Choroid plexus epithelial cell (primary cell): ENCODE measurements at places on chromosomes 7 and 10.

DNA sequence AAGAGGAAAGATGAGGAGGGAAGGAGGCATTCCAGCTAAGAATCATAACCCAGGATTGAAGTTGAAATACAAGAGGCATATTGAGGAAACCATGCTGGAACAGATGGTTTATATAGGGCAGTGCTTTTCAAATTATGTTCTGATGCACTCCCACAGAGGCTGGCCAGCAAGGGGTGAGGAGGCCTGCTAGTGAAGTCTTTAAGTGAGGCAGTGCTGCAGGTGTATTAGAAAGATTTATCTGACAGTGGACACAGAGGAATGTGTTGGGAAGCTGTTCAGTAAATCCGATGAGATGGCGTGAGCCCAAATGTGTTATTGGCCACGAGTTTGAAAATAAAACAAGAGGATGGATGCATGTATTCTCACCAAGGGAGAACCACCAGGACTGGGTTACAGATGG is 28.6 kb downstream of the REEP3 start:
- no peak for DNase-seq

- no peak for DNase-seq
These were observed 43.4 kb downstream of the CDK1 start for GRCh38 chr10:60821656-60822055.

GRCh38 chr10:71323407-71323806 is 4.3 kb downstream of the SLC29A3 start:
- DNase-seq: peak; percentile 55

GRCh38 chr10:96902731-96903358 is 70.7 kb downstream of the LCOR start:
- no peak for DNase-seq

GRCh38 chr7:80060218-80060806 is 74.3 kb upstream of the GNAI1 start:
- peak; percentile 89 for DNase-seq

DNA sequence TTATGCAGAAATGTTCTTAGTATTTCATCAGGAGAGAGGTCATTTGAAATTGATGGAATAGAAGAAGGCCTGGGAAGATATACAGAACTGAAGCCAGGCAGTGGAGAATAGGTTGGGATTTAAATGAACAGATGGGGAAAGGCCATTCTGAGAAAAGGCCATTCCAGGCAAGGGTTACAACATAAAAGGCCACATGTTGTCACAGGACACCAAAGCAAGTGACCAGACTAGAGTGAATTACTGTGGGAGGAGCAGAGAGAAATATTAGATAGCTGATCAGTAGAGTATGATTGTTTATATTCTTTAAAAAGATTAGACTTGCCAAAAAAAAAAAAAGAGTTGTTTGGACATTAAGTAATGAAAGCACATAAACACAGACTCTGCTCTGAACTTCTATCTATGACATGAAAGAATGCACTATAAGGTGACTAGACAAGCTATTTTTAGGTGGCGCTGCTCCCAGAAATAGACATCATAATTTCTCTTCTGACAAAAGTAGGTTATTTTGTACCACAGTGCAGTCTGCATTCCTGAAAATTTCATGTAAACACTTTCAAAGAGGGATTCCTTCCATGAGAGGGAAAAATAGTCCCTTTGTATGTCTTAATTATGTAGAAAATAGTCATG is 55.2 kb upstream of the DKK1 start:
- peak; percentile 44 for DNase-seq

- DNase-seq: no peak
These were observed 10.1 kb upstream of the GDF10 start for GRCh38 chr10:47289921-47290320.

- DNase-seq: peak; percentile 58
These were observed 83.1 kb downstream of the CTNNA3 start for GRCh38 chr10:67612577-67613537.

GRCh38 chr7:92528958-92529264 is 316 bp downstream of the RBM48 start:
- no peak for DNase-seq

GRCh38 chr7:9488555-9488954 is 1055.1 kb downstream of the NXPH1 start:
- peak; percentile 79 for DNase-seq

DNA sequence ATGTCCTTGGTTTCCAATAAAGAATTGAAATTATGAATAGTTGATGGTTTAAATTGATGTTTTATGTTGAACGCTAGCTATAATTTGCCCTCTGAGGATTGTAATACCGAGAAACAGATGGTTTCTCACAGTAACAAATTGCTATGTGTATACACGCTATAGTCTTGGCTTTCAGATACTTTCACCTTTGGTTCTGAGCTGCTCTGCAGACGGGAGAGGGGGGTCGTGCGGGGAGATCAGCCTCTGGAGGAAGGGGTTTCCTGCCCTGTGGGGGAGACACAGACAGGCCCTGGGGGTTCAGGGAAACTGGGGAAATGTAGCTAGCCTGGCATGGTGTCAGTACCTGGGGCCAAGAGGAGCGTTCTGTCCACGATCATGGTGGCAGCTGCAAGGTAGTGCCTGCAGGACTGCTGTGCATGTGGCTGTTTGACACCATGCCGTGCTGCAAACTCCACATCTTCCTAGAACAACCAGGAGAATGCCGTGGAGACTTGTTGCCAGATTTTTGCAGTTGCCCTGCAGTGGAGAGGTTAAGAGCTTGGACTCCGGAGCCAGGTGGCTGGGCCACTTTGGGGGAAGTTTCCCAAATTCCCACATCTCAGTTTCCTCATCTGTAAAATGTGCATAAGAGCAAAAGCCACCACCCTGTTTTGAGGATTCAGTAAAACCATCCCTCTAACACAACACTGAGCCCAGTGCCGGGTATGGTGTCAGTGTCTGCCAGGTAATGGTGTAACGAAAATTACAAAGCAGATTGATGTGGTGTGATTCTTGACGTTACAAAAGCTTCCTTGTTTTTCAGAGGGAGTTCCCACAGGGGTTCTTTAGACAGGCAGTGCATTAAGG is 167.9 kb downstream of the CUX1 start:
- no peak for DNase-seq

DNA sequence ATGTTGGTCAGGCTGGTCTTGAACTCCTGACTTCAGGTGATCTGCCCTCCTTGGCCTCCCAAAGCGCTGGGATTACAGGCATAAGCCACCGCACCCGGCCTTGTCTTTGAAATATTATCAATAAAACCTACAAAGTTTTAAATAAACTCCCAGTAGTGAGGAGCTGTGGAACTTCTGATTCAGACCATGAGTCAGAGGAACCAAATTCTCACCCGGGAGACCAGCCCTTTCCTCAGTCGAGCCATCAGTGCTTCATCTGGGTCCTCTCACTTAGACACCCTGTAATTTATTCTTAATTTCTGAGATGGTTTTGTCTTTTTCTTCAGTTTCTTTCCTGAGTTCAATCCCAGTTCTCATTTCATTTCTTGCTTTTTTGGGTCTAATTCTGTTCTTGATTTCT is 68.6 kb downstream of the DYNC2I1 start:
- peak; percentile 46 for DNase-seq

DNA sequence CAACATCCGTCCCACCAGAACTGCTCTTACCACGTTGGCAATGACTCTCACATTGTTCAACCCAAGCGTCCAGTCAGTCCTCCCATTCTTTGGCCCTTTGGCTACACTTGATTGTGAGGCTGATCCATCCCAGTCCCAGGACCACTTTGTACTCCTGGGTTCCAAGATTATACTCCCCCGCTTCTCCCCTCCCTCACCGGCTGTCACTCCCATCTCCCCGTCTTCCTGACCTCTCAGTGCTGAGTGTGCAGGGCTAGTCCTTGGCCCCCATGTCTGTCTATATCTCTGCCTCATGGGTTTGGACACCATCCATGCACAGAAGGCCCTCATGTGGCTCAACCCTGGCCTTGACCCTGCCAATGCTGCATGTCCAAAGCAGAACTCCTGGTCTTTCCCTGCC is 12.5 kb downstream of the ARHGAP22 start:
- DNase-seq: no peak

GRCh38 chr7:47038621-47039020 is 543.3 kb downstream of the TNS3 start:
- no peak for DNase-seq

DNA sequence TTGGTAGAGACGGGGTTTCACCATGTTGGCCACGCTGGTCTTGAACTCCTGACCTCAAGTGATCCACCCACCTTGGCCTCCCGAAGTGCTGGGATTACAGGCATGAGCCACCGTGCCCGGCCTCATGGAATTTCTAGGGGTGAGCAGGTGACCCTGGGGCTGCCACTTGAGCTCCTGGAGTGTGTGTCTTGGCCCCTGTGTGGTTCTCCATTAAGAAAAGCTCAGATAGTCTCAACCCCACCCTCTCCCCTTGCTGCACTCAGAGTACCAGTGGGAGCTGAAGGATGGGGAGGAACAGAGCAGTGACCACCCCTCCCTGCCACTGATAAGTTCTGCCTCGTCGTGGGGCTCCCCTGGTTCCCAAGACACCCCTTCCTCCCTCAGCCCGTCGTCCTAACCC is 45.3 kb downstream of the RCC1L start:
- DNase-seq: no peak

DNA sequence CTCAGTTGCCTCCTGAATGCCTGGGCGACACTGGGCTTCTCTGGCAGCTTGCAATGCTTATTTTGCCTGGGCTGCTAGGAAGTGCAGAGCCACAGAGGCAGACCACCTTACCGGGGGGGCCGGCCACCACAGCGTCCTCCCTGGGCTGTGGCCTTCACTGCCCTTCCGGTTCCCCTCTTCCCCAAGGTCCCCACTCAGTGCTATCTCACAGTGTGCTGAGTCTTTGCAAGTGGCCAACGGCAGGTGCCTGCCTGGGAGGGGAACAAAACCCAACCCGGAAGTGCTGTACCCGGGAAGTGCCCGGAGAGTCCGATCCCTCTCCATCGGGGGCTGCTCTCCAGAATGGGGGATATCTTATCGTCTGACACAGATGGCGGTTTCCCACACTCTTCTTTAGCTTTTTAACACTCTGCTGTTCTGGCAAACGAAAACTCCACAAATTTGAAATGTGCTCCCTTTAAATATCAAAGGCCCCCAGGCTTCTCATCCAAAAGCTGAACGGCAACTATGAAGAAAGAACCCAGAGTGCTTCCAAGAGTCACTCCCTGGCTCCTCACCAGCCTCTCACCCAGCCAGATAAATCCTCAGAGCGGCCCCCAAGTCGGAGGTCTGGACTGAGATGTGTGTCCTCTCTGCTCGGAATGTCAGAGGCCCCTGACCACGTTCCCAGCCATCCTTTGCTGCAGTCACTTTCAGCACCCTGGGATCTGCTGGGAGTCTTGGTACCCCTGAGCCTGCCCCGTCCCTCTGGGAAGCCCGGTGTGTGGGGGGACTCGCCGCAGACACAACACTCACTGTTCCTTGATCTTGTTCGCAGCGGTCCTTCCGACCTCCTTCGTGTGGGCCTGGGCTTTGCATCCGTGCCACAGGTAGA is 165.1 kb downstream of the SVIL start:
- DNase-seq: no peak

DNA sequence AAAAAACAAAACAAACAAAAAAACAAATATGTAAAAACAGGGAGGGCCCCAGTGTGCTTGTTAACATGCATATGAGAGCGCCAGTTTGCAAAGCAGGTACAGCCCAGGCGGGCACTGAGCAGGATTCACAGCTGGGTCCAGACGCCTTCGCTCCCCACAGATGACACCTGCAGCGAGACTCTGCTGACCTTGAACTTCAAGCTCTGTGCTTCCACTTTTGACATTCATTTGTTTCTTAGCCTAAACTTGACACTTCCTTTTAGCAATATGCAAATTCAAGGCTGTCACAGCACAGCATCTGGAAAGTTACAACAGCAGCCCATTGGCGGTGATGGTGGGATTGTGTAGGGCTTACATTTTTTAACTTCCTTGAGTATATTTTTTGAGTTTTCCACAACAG is 88.8 kb upstream of the TNS3 start:
- no peak for DNase-seq

- peak; percentile 61 for DNase-seq
These were observed 66.9 kb upstream of the TFEC start for GRCh38 chr7:116097365-116098009.

- DNase-seq: no peak
These were observed 625.1 kb upstream of the MKI67 start for GRCh38 chr10:128751284-128751683.

DNA sequence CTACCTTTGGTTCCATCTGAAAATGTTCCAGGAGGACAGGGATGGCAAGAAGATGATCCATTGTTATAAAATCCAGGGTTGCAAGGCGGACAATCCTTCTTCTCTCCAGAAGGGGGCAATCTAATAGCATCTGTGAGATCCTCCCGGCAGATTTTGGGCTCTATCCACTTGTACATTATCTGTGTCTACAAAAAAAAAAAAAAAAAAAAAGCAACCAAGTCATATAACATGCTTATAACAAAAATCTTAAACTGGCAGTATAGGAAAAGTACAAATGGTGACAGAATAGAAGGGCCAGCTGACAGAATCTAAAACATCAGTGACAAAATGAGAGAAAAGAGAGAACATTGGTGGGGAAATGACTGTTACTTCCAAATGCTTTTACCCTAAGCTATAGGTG is 132.7 kb downstream of the ELAPOR2 start:
- peak; percentile 69 for DNase-seq

DNA sequence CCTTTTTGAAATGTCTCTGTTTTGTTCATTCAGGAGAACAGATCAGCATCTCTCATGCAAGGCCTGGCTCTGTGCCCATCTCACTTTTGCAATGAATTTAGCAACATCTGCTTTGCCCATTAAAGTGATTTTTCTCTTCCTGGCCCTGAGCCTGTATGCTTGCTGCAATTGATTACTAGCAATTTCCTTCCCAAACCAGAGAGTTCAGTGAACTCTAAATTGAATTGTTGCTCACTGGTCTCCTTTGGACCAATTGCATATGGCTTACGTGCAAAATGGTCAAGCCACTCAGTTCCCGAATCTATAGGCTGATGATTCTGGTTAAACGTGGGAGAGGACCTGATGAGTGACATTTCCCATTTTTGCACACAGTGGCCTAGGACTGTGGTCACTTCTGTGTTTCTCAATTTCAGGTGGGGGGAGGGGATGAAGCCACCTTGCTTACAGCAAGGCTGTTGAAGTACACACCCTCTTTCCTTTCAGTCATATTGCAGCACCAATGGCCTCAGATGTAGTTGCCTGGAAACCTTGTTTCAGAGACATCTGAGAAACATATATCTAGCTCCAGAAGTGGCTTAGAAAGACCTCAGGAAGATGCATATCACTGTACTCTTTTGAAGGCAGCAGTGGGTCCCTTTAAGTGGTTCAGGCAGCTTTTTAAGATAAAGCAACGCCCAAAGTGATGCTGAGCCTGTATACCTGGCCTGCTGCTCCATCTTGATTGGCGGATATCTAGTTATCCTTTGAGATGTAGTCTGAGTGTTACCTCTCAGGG is 201.4 kb downstream of the PTEN start:
- peak; percentile 67 for DNase-seq
